AML-193 (cell line): ENCODE measurements at places on chromosomes 3 and 15.

DNA sequence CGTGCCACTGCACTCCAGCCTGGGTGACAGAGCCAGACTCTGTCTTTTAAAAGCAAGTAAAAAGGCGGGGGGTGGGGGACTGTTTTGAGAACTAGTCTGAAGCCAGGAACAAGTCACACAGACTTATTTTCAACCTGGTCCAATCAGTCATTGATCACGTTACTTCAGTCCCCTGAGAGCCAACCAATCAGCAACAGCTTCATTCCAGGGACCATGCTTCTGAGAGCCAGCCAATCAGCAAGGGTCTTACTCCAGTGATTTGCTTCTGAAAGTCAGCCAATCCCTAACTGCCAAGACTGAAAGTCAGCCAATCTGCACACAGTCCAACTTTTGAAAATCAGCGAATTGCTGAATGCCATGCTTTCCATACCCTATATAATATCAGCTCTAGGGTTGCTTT lies 48.6 kb upstream of the C15orf39 start:
- peak; percentile 40 for DNase-seq

GRCh38 chr15:45948181-45948621 lies 313.4 kb downstream of the SQOR start:
- DNase-seq = no peak

DNA sequence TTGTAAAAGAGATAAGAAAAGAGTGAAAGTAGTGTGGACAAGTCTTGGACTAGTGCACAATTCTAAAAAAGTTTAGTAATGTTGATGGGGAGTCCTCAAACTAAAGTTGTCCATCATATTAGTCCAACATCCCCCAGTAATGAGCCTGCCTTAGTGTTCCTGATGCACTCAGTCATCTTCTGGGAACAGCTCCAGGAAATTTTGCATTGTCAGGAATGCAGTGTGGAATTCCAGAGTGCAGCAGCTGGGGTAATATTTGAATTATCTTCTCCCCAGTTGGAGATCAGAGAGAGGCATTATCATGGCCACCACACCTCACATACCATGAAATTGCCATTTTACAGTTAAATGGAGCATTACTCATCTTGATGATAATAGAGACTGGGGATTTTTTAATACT lies 528.8 kb upstream of the NAALADL2 start:
- DNase-seq = no peak

DNA sequence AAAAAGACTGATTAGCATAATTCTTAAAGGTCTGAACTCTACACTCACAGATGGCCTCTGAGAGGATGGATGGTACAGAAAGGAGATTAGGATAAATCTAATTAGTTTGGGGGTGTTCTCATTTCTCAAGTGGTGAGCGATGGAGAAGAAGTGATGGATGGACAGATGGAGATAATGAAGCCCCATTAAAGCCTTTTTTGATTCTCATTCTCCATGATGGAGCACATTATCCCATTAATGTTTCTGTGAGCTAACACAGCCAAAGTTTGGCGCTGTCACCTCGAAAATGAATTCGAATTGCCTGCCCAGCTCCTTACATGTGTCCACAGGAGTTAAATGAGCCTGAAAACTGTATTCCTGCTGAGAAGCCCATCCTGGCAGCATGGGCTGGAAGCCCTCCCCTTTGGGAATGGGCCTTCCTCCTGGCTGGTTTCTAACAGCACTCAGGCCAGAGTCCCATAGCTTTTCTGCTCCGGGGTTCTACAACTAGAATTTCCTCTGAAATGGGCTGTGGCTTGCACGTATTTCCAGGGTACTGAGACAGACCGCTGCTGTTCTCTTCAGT lies 726.0 kb upstream of the CFAP20DC start:
- DNase-seq = no peak

DNA sequence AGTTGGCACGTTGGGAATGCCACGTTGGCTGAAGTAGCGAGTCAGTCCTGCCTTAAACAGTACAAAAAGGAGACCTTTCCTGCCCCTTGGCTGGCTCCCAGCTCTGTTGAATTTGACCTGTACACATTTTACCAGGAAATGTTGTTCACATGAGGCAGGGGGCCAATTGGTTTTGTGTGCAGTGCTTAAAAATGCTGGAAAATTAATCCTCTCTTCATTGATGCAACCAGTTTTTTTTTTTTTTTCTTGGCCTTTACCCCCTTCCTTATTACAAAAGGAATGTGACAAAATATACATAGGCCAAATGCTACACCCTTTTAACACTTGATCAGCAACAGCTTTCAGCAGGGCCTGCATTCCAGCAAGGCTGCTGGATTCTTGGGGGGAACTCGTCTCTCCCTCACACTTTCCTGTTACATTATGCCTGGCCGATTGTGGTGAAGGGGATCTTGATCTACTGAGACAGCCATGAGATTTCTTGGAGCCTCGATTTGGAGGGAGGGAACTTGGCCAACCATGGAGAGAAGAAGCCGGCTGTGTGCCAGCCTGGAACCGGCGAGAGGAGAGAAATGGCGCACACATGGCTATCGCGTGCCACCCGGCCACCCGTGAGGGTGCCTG lies 93.1 kb downstream of the DNASE1L3 start:
- no peak for DNase-seq

DNA sequence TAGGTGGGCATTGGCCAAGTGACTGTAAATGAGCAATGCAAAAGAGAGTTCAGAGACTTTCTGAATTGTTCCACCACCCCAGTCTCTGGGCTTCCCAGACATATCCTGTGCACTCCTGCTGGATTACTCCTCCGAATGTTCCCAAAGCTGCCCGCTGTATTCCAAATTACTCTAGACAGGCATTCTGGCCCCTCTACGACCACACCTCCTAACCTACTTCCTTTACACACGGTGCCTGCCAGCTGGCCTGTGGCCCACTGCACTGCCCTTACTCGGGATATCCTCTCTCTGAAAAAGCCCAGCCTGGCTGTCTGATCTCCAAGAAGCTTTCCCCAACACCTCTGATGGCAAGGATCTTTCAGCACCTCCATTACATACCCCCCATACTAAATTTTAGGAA lies 66.6 kb downstream of the DUT start:
- DNase-seq = no peak

DNA sequence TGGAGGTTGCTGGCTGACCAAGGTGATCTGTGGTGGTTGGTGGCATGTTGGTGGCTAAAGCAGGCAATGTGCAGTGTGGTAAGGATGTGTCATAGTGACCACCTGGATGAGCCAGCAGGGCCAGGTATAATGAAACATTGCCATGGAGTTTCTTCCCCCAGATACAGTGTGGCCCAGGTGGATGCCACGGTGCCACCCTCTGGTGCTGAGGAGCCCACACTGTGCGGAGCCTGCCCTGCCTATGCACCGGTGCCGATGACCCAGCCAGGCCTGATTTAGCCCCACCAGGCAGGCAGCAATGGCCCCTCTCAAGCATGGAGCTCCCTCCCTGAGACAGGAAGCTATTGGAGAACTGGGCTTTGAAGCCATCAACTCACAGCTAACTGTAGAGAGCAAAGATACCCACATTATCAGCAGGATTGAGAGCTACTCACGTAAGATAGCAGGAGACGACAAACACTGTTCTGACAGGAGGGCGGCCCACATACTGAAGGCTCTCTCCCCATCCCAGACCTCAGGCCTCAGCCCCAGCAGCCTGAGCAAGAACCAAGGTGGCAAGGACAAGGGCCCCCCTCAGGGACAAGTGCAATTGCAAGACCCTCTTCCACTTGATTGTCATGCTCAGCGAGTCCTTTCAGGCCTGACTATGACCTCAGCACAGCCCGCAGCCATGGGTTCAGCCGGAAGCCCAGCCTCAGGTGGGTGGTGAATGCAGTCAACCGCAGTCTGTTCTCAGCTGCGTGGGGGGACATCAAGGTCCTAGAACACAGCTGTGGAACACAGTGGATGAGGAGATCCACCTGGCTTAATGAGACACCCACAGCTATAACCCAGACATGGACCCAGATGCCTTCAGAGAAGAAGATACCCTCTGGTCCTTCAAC lies 82.8 kb upstream of the CDV3 start:
- DNase-seq = no peak
